ENCODE measurements at places on chromosomes 13 and 19. TPM values are rescaled to one million over a fixed set of nuclear protein-coding genes. Genes with fewer than 3 reads are reported as not detected.
A peak's percentile ranks its signal among the peaks of the same experiment; 100 is the strongest.

DNA sequence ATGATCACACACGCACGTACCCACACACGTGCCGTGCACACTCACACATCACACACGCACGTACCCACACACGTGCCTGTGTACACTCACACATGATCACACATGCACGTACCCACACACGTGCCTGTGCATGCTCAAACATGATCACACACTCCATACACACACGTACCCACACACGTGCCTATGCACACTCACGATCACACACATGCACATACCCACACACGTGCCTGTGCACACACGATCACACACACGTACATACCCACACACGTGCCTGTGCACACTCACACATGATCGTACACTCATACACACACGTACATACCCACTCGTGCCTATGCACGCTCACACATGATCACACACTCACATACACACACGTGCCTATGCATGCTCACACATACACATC, 86.8 kb downstream of the RAB20 start:
- DNase-seq: no peak

- DNase-seq: no peak
Observed at GRCh38 chr19:10670876-10671804, 17.0 kb downstream of the ILF3 start.

DNA sequence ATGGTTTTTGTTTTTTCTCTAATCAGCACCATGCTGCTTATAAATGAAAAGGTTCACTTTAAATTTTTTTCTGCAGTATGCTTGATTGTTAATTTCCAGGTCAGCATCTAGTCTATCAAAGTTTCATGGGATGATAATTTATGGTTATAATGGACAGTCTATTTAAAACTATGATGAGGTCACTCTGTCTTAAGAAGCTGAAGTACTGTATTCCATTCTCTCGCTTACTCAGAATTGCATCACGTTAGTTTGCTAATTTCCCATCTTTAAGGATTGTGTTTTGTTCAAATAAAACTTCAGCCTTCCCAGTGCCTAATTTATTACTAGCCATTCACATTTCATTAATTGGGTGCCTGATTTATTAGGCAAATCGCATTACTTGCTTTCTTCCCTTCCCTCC, 94.3 kb downstream of the GPC6 start:
- no peak for DNase-seq

GRCh38 chr19:54888239-54888638, 14.2 kb downstream of the FCAR start:
- no peak for DNase-seq

Gene PDX1
- not detected for total RNA-seq

DNA sequence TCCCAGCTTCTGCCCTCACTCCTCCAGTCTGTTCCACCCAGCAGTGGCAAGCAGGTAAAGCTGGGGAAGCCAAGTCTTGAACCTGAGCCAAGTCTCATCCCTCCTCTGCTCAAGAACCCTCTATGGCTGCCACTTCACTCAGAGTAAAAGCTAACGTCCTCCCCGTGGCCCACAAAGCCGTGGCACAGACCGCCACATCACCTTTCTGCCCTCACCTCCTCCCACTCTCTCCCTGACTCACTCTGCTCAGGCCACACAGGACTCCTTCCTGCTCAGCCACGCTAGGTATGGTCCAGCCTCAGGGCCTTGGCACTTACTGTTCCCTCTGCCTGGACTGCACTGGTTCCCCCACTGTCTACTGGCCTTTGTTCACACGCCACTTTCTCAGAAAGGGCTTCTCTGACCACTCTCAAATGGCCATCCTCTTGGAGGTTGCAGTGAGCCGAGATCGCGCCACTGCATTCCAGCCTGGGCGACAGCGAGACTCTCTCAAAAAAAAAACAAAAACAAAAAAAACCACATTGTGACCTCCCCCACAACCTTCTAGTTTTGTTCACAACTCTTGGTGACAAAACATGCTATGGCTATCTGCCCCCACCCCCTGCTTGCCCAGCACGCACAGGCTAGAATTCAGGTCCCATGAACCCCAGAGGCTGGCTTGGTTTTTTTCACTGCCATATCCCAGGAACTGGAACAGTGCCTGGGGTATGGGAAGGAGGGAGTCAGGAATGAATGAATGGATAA, 15.8 kb downstream of the NDUFB7 start:
- DNase-seq: no peak

DNA sequence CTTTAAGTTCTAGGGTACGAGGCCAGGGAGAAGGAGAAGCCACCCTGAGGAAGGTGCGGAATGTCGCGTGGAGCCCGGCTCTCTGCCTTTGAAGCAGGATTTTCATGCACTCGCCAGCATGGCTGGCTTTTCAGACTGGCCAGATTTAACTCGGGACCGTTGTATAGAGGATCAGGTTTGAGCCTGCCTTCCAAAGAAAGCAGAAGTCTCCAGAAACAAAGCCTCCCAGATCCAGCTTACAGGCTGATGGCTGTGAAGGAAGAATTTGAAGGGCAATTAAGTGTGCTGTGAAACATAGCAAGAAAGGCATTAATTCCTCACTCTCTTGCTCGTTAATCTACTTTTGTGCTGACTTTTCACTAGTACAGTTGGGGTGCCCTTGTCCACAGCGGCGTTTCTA, 140.2 kb downstream of the SOX1 start:
- no peak for DNase-seq

GRCh38 chr19:18436671-18437490, 1.1 kb downstream of the ISYNA1 start:
- DNase-seq: peak; percentile 73

DNA sequence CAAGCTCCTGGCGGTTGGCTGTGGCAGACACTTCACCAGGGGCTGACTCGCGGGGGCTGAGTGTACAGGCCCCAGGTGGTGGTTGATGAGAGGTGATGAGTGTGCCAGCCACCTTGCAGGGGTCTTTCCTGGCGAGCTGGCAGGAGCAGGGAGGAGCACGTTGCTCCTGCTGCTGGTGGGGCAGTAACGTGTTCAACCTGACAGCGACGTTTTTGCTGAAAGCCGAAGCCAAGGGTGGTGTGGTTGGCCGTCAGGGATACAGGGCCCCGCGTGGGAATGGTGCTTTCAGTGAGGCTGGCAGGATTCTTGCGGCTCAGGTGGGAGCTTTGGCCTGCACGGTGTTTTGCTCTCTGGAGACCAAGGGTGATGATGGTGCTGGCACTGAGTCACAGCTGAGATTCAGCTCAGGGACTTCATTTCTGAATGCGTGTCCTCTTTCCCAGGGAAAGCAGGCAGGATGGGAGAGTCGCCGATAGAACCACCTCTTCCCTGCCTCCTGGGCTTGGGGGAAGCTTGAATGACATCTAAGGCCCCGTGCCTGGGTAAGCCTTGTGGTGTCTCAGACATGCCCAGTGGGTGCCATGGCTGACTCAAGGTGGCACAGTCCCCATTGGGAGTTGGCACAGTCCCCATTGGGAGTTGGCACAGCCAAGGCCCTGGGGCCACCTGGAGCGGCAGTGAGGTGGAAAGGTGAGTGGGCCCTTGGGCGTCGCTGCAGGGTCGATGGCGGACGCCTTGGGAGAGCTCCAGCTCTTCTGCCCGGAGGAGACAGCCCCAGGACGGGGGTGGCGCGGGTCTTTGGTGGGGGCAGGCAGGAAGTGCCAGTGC, 8.8 kb downstream of the DAZAP1 start:
- DNase-seq: no peak

Gene OR7D2
- not detected for total RNA-seq

DNA sequence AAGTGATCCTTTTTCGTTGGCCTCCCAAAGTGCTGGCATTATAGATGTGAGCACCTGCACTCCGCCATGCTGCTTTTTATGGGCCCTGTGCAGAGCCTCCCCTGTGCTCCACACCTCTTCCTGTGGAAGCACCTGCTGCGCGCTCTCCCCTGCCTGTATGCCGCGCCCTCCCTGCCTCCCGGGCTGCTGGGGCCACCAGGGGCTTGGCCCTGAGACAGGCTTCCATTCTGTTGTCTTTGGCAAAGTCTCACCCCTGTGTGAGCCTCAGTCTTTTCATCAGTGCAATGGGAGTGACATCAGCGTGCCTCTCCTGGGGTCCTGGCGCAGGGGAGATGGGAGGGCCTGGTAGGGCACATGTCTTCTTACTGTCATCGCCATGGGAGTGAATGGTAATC, 1.3 kb downstream of the FAM174C start:
- DNase-seq: peak; percentile 47

Gene C2CD4C
- total RNA-seq: not detected

DNA sequence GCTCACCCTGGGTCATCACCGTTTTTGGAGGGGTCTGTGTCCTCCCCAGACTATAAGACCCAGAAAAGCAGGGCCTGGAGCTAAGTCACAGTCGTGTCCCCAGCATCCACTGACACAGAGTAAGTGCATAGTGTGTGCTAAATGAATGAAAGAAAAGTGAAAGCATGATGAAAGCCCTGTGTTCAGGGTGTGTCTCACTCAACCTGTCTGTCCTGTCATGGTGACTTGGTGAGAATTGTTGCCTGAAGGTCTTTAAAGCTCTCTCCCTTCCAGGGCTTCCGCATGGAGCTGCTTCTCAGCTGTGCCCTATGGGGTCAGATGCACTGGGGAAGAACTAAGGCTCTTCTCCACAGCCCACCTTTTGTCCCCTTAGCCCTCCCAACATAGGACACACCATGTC, 20.5 kb upstream of the IGFL1 start:
- peak; percentile 8 for DNase-seq

GRCh38 chr19:57319869-57320179, 448 bp upstream of the ZNF543 start:
- DNase-seq: no peak

DNA sequence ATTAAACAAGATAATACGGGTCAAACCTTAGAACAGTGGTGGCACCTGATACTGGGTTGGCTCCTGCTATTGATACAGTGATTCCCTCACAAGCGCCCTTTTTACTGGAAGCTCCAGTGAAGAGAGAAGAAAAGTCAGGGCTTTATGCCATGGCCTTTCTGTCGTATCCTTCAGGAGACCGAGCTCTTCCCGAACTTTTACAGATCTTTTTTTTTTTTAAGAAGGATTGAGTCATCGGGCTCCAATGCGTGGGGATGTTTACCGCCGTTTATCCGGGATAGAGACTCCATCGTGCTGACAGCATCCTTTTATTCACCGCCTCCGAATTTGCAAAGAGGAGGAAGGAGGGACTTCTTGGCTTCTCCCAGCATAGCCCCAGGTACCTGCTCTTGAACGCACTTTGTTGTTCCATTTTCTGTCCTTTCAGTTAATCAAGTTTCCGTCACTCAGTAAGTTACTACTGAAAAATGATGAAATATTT, 574 bp downstream of the ZNF227 start:
- DNase-seq: no peak

DNA sequence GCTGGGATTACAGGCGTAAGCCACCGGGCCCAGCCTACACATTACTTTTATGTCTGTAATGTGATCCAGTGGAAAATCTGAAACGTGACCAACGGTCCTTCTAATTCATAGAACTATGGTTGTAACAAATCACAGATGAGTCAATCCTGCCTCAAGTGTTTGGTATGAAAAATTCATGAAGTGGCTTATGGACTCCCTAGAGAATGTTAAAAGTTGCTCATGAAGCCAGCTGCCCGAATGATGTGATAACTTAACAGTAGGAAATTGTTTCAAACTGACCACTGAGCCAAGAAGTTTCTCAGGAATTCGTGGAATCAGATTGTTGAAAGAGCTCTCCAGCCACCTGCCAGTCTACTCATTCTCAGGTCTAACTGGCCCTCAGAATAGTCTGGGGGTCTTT, 59.4 kb upstream of the FARP1 start:
- DNase-seq: no peak

DNA sequence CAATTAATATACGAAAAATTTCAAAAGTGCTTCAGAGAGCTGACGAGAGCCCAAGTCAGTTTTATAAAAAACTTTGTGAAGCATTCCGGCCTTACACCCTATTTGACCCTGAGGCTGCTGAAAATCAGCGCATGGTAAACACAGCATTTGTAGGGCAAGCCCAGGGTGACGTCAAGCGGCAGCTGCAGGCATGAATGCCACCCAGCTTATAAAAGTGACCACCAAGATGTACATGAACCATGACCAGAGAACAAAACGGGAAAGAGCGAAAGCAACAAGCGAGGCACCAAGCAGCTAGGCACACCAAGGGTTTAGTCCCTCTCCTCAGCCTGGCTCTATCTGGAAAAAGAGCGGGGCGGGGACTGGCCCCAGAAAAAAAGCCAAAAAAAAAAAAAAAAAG, 6.0 kb downstream of the SIGLEC11 start:
- no peak for DNase-seq

DNA sequence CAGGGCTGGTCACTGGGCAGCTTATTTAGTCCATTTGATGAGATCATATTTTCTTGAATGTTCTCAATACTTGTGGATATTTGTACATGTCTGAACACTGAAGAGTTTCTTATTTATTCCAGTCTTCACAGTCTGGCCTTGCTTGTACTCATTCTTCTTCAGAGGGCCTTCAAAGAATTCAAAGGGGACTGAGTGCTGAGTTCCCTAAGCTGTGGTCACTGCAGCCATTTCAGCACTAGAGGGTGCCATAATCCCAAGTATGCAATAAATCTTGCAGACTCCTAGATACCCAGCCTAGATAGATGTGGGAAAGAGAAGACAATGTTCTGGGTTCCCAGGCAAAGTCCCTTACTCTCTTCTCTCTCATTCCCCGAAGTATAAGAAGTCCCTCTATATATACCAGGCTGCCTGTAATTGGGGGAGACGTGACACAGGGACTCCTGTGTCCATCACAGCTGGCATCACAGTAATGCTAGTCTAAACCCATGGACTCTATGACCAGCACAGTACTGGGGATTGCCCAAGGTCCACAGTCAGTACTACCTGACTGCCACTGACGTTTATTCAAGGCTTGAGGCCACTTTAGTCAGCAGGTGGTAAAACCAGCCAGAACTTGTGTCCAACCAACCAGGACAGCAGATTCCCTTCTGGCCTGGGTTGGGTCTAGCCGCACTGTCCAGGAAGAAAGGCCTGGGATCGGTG, 8.9 kb upstream of the VN1R1 start:
- peak; percentile 50 for DNase-seq

GRCh38 chr19:10808937-10809649, 26.9 kb downstream of the TMED1 start:
- peak; percentile 53 for DNase-seq

- peak; percentile 51 for DNase-seq
Observed at GRCh38 chr13:29362849-29363604, 232.5 kb downstream of the SLC7A1 start.

DNA sequence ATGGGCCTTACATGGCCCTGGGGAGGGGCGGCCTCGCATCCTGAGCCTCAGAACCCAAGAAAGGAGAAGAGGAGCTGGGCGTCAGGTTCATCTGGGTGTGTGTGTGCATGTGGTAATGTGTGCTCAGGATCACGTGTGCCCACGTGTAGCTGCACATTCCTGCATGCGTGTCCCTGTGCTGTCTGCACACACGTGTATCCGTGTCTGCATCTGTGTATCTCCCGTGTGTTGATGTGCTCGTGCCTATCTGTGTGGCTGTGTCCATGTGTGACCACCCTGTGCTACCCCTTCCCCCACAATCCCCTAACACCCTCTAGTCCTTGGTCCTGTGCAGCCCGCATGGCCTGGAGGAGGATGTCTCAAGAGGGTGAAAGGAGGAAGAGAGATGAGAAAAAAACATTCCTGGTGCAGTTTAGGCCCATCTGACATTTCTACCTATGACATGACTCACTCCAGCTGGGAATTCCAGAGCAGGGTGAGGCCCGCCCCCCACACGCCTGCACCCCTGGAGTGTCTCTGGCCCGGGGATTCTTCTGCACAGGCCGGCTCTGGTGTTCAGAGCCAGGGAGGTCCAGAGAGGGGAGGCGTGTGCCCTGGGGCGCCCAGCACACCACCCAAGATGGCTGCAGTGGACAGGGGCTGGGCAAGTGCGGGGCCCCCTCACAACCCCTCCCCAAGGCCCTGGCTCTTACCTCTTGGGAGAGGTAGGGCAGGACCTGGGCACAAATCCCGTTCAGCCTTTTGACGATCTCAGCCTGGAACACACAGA, 7.1 kb downstream of the TLE5 start:
- no peak for DNase-seq
